ENCODE measurements at places on chromosomes 1 and 21.

- DNase-seq, result no peak
Measured at GRCh38 chr1:186655876-186656275, 24.3 kb downstream of the PTGS2 start.

GRCh38 chr1:109241841-109242345 is 7.4 kb upstream of the CELSR2 start:
- DNase-seq, result no peak

DNA sequence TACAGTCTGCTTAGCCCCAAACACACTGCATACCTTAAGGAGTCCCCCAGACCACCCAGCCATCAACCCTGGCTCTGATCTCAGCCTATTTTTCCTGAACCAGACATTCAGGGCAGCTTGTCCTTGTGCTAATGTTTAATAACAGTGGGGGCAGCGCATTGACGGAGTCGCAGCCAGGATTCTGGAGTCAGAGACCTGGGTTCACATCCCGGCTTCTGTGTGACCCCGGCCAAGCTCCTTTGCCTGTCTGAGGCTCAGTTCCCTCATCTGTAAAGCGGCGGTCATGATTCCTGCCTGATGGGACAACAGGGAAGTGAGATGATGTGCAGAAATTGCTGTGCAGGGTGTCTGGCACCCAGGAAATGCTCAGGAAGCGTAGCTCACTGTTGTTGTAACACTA is 63.1 kb downstream of the MATN1 start:
- DNase-seq, result no peak

GRCh38 chr1:159007726-159008125 is 2.0 kb upstream of the IFI16 start:
- no peak for DNase-seq

GRCh38 chr1:228286505-228287417 is 78.9 kb downstream of the OBSCN start:
- no peak for DNase-seq

DNA sequence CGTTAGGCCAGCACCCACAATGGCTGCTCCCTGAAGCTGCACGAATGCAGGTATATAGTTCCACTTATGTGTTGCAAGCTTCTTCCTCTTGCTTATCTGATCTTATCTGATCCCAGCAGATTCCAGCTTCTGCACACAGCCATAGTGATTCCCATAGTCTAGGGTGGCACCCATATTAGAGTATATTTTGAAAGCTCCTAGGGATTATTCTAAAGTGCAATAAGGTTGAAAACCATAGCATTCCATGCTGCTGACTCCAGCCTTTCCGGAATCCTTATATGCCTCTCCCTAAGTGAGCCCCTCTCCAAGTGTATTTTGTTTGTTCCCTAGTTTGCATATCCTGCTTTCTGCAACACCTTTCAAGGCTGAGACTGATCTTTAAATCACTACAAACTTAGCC is 432.0 kb downstream of the SETD4 start:
- peak; percentile 24 for DNase-seq

DNA sequence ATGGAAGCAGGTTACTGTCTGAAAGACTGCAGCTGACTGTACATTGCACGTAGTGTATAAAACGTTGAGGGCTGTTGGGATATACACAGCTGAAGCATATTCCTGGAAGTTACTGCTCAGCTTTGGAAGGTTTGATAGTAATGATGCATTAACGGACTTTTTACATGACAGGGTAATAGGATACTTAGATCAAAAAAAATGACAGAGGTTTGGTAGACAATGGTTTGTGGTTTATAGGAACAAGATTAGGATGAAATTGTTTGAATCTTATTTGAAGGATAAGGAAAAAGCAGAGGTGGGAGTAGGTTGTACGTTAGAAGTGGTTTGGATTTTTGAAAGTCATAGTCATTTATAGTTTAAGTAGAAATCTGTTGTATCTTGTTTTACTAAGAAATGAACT is 33.0 kb downstream of the ADGRL2 start:
- DNase-seq, result peak; percentile 79

DNA sequence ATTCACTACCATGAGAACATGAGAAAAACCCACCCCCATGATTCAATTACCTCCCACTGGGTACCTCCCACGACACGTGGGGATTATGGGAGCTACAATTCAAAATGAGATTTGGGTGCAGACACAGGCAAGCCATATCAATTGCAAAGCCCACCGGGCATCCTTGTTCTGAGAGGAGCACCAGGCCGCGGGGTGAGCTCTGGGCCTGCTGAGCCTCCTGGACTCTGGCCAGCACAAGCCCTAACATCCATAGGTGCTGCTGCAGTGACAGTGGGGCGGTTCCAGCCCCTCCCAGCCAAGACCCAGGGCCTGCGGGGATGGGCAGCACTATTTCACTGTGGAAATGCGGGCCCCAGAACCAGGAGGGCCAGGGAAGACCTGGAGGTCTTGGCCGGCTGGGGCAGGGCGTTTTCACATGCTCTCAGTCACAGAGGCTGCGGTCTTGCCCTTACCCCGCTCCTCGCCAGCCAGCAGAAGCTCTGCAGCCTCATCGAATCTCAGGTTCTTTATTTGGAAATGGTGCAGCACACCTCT is 103.8 kb downstream of the PCBP3 start:
- DNase-seq, result no peak

DNA sequence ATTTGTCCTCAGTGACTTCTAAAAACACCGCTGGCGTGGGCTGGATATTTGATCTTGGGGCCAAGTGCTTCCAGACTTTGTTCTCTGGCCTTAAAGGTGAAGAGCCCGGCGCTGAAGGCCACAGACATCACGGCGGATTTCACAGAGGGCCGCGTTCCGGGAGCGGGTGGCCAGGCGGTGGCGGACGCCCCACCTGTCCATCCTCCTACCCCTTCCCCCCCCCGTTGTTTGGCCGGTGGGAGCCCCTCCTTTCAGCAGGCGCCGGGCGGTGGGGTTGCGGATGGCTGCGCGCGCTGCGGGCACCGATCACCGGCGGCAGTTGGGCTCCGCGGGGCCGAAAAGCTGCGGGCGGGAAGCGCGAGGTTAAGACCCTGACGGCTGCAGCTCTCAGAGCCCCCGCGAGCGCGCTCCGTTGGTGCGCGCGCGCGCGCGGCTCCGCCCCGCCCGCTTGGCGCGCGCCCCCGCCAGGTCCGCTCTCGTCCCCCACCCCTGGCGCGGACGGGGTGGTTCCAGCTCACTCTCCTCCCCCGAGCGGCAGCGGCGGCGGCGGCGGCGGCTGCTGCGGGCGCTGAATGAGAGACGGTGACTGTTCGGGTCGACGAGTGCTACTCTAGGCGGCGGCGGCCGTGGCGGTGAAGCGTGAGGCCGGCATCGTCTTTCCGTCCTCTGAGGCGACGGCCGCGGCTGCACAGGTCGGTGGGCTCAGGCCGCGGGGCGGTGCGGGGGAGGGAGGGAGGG is at the start of gene RALGPS2:
Gene RALGPS2, plus strand, starts transcription at position 517 of the 738 bp plus-strand sequence. CDS start 51,521 bp downstream, outside the sequence.
- DNase-seq, result peak; percentile 60

GRCh38 chr1:10691075-10691739 is 105.2 kb downstream of the CASZ1 start:
- no peak for DNase-seq

All from NCI-H226 (cell line).